ENCODE measurements at places on chromosomes 13 and 19.
A peak's percentile ranks its signal among the peaks of the same experiment; 100 is the strongest.

DNA sequence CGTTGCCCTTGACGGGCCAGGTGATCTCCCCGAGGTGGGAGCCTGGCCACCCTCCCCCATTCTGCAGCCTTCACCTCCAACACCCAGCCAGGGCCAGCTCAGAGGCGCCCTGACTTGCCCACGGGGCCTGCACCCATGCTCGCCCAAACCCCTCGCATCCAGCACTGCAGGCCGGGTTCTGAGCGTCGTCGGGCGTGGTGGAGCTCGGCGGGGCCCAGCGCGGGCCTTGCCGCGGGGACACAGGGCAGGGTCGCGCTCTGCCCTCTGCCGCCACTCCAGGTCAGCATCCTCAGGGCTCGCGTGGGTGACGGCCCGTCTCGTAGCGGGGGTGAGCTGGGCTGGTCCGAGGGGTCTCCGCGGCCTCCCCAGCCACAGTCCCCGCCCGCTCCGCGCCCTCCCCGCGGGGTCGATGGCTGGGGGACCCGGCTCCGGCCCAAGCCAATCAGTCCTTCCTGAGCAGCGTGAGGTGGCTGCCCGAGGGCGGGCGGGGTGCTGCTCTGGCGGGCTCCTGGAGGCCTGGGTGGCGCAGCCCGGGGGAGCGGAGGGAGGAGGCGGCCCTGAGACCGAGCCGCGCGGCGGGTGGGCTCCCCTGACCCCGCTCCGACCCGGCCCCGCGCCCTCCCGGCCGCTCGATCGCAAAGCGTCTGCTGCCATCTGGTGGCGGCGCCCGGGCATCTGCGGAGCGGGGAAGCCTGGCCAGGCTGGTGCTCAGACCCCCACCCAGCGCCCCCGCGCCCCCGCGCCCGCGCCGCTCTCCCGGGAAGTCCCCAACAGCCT, 61.4 kb downstream of the CCNE1 start:
- peak; percentile 28 for DNase-seq

- DNase-seq, result no peak
Measured at GRCh38 chr13:96796091-96796633, 198.1 kb downstream of the OXGR1 start.

DNA sequence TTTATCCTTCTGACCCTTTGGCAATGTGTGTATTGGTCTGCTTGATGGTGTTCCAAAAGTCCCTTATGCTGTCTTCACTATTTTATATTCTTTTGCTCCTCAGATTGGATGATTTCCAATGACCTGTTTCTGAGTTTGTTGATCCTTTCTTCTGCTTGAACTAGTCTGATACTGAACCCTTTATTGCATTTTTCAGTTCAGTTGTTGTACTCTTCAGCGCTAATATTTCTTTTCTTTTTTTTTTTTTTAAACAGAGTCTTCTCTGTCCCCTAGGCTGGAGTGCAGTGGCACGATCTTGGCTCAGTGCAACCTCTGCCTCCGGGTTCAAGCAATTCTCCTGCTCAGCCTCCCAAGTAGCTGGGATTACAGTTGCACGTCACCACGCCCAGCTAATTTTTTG, 12.6 kb upstream of the ZNF566 start:
- DNase-seq, result no peak

- no peak for DNase-seq
Measured at GRCh38 chr13:113584870-113585671, 518 bp downstream of the TFDP1 start.

DNA sequence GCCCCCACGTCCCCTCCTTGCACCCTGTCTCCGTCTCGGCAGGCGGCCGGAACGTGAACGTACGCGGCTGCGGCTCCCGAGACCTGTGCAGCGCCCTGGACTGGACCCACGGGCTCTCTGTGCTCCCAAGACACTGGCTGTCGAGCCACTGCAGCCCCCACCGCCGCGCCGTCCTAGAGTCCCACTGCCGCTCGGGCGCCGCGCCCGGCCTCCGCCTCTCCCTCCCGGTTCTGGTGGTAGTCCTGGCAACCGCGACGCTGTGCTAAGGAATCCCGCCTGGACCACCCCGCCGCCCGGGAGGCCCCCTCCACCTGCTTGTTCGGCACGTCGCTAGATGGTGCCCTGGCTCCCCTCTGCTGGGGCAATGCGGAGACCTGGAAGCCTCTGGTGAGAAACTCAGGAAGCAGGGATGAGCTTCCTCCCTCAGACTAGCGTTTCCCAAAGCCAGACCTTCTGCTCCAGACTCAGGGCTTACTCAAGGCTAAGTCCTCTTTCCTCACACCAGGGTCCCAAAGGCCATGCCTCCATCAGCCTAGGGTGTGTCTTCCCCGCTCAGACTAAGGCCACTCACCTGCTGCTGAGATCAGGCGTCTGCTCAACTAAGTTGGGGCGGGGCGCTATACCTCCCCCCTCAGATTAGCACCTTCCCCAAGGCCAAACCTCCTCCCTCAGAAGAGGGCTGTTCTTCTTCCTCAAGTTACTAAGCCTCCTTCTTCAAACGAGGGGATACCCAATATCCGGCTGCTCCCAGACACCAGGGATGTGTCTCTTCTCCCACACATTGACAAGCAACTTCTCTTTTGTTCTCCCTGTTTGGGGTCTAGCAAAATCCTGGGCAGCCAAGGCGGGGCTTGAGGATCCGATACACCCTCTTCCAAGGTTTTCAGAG, 16.1 kb upstream of the IRGC start:
- DNase-seq, result peak; percentile 49

- DNase-seq, result no peak
Measured at GRCh38 chr13:30803749-30804148, 68.4 kb downstream of the ALOX5AP start.

GRCh38 chr19:16168465-16169081, 4.8 kb downstream of the CIB3 start:
- no peak for DNase-seq
